Neural crest cell (in vitro differentiated cells): ENCODE measurements at places on chromosomes 16 and 17.

DNA sequence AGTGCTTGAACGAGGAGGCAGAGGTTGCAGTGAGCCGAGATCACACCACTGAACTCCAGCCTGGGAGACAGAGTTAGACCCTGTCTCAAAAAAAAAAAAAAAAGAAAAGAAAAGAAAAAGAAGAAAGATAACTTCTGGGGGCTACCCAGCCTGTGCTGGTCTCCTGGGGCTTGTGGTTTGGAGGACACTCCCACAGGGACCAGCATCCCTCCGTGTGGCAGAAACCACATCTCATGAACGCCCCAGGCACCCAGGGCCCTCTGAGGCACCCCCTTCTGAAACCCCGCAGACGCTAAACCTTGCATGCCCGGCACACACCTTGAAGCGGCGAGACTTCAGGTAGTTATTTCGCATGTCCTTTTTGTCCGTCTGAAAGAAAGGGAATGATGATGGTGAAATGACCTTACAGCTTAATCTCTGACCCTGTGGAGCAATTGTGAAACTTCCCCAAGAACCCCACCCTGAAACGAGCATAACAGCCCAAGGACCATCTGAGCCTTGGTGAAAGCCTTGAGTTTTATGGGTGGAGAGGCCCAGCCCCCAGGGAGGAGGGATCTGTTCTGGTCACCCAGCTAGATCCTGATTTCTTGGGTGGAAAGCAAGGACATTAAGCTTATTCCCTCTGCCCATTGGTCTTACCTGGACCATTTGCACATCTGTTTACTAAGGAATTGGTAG, 55.0 kb downstream of the CNGB1 start:
- no peak for DNase-seq

- DNase-seq: no peak
Measured at GRCh38 chr16:74797414-74797813, 22.8 kb upstream of the FA2H start.

GRCh38 chr16:17439580-17439979, 31.2 kb downstream of the XYLT1 start:
- DNase-seq: no peak

- no peak for DNase-seq
Measured at GRCh38 chr16:57992084-57992483, 8.4 kb downstream of the ZNF319 start.

DNA sequence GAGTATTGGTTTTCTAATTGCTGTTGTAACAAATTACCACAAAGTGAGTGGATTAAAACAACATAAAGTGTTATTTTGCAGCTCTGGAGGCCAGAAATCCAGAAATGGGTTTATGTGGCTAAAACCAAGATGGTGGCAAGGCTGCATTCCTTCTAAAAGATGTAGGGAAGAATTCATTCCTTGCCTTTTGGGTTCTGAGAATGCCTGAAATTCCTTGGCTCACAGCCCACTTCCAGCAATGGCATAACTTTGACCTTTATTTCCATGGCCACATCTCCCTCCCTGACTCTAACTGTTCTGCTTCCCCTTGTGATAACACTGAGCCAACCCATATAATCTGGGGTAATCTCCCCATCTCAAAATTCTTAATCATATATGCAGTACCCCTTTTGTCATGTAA, 269.6 kb upstream of the RPL38 start:
- DNase-seq: no peak

DNA sequence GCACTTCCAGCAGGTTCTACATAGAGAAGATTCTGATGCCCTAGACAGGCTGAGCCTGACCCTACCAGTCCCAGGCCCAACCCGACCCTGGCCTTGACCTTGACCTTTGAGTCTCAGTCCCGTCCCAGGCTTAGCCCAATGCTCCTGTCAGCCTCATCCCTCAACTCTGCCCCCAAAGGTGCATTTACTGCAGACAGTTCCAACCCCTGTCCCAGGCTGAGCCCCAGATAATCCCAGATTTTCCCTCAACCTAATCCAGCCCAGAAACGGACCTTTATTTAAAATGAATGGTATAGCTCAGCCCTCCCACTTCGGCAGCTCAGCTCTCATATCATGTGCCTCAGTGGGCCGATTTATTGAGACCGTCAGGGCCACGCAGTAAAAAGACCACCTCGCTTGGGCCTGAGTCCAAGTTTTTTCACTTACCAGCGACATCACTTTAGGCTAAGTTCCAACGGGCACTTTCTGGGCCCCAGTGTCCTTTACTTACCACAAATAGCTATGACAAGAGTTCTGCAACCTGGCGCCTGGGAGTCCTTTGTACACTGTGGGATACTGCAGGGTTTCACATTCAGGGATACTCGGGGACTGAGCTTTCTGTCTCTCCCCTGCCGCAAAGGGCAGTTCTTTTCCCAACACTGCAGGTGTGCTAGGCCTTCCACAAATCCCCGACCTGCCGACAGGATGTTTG, 89.5 kb downstream of the WSCD1 start:
- no peak for DNase-seq

DNA sequence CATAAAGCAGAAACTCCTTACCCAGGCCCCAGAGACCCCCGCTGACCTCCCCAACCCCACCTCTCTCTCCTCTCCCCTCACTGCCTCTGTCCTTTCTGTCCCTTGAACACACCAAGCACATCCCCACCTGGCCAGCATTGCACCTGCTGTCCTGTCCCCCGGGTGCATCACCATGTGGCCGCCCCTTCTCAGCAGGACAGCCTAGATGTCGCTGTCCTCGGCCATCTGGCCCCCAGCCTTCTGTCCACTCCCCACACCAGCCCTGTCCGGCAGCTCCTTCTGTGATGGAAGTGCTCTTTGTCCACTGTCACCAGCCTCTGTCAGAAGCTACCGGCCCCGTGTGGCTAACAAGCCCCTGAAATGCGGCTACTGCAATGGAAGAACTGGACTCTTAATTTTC, 12.3 kb upstream of the MPRIP start:
- DNase-seq: no peak

GRCh38 chr17:78357672-78358537, 2.0 kb downstream of the SOCS3 start:
- DNase-seq: no peak

- no peak for DNase-seq
Measured at GRCh38 chr17:1860978-1861377, 31.2 kb downstream of the RPA1 start.

- DNase-seq: no peak
Measured at GRCh38 chr17:49567104-49567521, 8.6 kb upstream of the NXPH3 start.

DNA sequence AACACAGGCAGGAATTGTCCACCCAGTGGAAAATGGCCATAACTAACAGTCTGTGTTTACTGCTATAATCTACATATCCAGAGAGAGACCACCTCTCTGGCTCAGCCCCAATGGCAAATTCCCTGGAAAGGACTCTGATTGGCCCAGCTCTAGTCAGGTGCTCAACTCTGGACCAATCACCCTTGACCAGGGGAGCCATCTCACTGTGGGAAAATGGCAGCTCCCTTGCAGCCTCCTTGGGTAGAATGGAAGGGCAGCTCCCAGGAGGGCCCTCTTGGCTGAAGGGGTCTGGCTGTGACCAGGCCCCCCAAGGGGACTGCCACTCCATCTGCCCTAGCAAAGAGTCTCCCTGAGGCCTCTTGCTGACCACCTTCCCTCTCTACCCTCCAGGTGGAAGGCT, 3.1 kb downstream of the ALOX15B start:
- DNase-seq: no peak

DNA sequence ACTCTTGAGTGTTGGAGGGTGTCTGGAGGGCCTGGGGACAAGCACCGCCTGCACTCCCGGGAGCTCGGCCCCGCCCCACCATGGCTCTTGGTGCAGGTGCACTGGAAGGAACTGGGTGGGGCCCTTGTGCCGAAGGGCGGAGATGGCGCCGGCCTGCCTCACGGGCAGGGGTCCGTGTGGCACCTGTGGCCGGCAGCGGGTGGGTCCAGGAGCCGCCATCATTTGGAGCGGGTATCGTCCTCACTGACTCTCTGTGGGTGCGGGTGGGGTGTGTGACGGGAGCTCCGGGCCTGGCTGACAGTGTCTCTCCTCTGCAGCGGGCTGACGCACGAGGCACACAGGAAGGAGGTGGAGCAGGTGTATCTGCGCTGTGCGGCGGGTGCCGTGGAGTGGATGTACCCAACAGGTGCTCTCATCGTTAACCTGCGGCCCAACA, 5.2 kb downstream of the METRNL start:
- DNase-seq: no peak

- peak; percentile 6 for DNase-seq
Measured at GRCh38 chr17:48261297-48261880, 153.8 kb downstream of the SNX11 start.

DNA sequence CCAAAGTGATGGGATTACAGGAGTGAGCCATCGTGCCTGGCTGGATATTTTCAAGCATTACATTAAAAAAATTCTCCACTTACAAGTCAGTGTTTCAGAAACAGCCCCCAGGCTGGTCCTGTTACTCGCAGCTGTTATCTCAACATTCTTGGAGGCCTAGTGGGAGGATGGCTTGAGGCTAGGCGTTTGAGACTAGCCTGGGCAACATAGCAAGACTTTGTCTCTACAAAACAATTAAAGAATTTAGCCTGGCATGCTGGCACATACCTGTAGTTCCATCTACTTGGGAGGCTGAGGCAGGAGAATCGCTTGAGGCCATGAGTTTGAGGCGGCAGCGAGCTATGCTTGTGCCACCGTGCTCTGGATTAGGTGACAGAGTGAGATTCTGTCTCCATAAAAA, 26.5 kb upstream of the SPNS3 start:
- no peak for DNase-seq

GRCh38 chr16:78742501-78743283, 643.2 kb downstream of the WWOX start:
- DNase-seq: no peak

- DNase-seq: no peak
Measured at GRCh38 chr17:76078860-76079534, at the start of gene ZACN. Gene ZACN (plus strand): TSS chr17:76079182. CDS start chr17:76079265, 83 bp downstream.

DNA sequence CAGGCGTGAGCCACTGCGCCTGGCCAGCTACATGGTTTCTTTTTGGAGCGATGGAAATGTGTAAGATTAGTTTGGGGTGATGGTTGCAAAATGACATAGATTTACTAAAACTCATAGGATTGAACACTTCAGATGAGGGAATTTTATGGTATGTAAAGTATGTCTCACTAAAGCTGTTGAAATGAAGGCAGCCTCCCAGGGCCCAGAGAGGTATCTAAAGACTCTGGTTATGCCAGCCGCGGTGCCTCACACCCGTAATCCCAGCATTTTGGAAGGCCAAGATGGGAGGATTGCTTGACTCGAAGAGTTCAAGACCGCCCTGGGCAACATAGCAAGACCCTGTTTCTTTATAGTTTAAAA, 254.9 kb downstream of the PARN start:
- DNase-seq: no peak

- DNase-seq: no peak
Measured at GRCh38 chr17:62717889-62718288, 90.2 kb downstream of the MARCHF10 start.

- DNase-seq: no peak
Measured at GRCh38 chr17:1629504-1630310, 1.1 kb upstream of the SLC43A2 start.

GRCh38 chr17:47983492-47984223, 12.7 kb downstream of the CDK5RAP3 start:
- DNase-seq: no peak

GRCh38 chr17:73625006-73625405, 19.2 kb downstream of the SDK2 start:
- DNase-seq: no peak

DNA sequence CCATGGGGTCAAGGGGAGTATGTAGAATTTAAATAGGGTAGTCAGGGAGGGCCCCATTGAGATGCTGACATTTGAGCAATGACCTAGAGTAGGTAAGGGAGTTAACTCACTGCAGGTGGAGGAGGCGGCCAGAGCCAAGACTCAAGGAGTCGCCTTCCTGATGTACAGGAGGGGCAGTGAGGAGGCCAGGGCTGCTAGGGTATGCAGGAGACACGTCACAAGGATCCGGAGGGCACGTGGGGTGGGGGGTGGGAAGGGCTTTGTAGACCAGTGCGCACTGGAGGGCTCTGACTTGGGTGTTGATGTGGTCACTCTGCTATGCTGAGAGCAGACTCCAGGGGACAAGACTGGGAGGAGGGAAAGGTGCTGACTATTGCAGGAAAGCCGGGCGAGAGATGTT, 37.5 kb downstream of the SPECC1 start:
- DNase-seq: no peak

DNA sequence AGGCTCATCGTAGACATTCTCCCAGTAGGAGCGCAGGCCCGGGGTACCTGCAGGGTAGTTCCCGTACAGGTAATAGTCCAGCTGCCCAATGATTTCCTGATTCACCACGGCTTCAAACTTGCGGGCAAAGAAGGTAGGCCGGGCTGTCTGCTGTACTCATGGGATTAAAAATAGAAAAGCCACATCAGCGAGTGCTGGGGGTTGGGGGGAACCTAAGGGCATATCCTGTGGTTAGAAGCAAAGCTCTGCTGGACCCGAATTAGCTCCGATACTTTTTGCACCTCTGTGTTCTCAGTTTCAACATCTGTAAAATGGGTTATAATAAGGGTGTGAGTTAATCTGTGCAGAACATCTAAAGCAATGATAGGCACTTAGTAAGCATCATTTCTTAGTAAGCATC, 336.2 kb downstream of the XYLT1 start:
- no peak for DNase-seq

DNA sequence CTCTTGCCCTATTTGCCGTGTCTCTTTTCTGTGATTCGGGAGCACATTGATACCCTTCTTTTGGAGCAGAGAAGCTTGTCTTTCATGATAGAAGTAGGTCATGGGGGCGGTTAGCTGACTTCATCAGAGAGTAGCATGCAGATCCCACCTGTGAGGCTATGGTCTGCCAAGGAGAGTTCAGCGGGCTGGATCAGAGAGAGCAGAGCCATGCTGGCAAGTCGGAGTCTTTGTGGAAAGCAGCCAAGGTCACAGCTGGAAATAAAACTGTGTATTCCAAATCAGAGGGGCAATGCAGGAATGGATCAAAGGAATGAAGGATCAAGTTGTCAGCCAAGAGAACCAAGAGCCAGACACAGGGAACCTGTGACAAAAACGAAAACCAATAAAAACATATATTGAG, 595.9 kb downstream of the WWOX start:
- no peak for DNase-seq

DNA sequence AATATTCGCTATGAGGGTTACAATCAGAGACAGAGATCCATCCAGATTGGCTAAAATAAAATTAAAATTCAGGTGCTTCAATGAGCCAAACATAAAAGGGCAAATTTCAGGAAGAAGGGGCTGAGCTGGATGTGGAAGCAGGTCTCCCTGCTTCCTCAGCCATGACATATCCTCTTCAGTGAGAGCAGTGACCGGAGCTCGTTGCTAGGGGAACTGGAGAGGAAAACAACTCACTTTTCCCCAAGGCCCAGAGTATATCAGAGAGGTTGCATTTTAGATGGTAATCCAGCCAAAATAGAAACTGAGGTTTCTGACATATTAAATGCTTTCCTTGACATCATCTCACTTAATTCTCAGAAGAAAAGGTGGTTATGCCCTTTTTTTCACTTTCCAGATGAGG, 503.5 kb downstream of the HS3ST4 start:
- no peak for DNase-seq
